NCI-H1092 (cell line): ENCODE measurements at places on chromosomes 2 and 18.

GRCh38 chr2:138564586-138565229 lies 63.1 kb downstream of the SPOPL start:
- no peak for DNase-seq

- no peak for DNase-seq
Measured at GRCh38 chr2:145017149-145017548, 497.2 kb upstream of the ZEB2 start.

- DNase-seq, result no peak
Measured at GRCh38 chr2:63881205-63881604, 39.5 kb downstream of the UGP2 start.

DNA sequence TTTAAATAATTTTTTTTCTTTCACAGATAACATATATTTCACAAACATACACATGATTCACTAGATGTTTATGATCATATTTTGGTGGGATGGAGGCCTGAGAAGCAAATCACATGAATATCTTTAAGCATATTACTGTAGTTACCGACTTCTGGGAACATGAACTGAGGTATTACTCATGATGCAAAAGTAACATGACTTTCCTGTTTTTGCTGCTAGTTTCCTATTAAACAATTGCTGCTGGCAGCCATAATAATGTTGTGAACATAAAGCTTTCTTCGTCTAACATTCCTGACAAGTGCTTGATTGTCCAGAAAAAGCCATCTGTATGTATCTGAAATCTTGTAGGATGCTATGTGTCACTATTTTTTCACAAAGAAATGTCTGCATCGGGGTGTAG lies 145.4 kb downstream of the MTX2 start:
- no peak for DNase-seq

- no peak for DNase-seq
Measured at GRCh38 chr2:68717305-68717661, 17.3 kb upstream of the ARHGAP25 start.

GRCh38 chr18:79588636-79589481 lies 90.7 kb upstream of the CTDP1 start:
- peak; percentile 69 for DNase-seq

DNA sequence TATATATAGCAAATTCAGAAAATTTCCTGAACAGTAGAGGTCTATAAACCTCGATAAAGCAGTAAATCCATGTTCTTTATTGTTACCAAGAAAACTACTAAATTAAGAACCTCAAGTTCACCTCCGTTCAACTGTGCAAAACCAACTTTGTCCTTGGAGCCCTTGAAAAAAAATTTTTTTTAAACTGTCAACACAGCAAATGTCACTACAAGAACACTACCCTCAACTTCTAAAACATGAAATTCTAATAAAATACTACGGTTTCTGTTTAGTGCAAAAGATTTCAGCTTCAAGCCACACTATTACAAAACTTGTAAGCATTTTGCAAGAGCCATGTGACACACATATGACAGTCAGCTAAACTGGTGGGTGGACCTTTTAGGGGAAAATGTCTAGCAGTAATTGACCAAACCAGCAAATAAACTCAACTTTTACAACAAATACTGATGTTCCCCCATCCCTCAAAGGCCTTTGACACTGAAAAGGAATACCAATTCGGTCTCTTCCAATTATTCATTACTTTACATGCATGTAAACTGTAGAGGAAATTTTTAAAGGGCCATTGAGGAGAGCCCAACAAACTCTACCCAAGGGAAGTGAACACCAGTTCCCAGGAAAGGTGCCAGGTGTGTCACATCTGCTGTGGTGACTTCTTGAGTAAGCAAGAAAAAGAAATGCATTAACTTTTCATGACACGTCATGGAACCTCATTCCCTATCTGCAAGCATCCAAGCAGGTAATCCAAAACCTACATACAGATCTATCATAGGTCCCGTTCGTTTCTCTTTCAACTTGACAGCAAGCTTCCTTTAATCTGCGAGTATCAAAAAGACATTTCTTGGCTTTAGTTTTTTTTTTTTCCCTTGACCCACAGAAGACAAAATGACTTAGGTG lies 1.4 kb downstream of the RAB1A start:
- no peak for DNase-seq

DNA sequence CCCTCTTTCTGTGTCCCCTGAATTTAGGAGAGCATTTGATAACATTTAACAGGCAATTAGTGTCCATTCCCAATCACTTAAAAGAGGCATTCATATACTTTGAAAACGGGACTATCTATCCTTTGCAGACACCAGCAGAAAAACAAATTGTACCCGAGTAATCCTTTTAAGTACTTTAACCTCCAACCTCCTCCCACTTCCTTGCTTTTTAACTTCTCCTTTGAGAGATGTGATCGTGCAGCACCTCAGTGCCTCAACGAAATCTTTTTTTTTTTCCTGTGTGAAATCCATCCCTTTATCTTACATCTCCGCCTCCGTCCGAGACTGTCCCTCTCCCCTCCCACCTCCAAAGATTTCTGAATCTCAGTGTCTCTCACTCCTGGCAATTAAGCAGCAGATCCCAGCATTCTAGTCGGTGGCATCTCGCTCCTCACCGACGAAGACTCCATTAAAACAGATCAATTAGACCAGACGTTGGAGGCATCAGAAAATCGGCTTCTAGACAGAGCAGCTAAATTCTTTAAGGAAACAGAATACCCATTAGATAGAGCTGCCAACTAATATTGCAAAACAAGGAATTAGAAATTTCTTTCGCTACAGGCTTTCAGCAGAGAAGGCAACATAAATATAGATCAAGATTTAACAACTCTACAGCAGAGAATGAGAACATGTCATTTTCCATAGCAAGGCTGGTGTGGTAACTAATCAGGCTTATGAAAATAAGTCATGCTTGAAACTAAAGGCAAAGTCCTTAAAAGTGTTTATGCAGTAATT lies 1.9 kb upstream of the TMEFF2 start:
- DNase-seq, result no peak

DNA sequence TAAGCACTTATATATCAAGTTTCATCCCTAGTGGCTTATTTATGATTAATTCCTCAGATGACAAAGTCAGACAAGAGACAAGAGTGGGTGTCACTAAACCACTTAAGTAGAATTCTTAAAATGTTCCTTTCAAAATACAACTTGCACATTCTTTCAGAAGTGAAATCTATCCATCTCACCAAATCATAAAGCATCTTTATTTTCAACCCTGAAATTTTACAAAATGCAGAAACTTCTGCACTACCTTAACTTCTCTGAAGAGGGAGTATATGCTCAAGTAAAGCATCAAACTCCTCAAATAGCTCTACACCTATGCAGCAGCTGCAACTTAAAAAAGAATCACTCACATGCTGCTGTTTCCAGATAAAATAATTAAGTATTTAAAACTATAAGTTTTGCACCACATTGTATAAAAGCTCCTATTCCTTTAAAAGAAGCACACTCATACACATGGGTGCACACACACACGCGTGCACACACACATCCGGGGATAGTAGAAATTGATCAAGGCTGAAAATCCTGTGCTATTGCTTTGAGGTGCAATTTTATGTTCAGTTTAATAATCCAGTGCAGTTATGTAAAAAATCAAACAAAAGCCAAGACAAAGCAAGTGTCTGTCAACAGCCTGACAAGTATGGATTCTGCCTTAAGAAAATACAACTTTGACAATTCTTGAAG lies 244.5 kb downstream of the TCF4 start:
- DNase-seq, result peak; percentile 10

- no peak for DNase-seq
Measured at GRCh38 chr2:105812180-105813044, 67.7 kb downstream of the NCK2 start.

GRCh38 chr2:51301381-51301780 lies 269.4 kb upstream of the NRXN1 start:
- DNase-seq, result no peak

GRCh38 chr2:197286805-197287595 lies 23.6 kb downstream of the ANKRD44 start:
- DNase-seq, result no peak

- no peak for DNase-seq
Measured at GRCh38 chr18:24073791-24074190, 59.2 kb downstream of the TTC39C start.

DNA sequence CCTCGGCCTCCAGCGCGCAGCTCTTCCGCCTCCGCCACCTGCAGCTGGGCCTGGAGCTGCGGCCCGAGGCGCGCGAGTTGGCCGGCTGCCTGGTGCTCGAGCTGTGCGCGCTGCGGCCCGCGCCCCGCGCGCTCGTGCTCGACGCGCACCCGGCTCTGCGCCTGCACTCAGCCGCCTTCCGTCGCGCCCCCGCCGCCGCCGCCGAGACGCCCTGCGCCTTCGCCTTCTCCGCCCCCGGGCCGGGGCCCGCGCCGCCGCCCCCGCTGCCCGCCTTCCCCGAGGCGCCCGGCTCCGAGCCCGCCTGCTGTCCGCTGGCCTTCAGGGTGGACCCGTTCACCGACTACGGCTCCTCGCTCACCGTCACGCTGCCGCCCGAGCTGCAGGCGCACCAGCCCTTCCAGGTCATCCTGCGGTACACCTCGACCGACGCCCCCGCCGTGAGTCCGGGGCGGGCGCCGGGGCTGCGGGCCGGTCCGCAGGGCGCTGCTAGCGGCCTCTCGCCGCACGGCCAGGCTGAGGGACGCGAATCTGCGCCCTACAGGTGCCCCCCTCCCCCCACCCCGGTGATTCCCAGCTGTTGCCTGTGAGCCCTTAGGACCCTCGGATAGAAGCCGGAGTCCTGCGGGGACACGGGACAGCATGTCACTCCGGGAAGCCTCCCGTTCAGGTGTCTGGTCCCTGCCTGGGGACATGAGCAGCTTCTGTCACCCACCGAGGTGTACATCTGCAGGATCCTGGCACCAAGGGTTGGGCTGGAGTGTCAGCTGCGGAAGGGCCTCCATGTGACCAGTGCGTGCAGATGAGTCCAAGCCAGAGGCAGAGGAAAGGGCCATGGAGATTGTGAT lies 616 bp downstream of the RNPEPL1 start:
- DNase-seq, result peak; percentile 16

DNA sequence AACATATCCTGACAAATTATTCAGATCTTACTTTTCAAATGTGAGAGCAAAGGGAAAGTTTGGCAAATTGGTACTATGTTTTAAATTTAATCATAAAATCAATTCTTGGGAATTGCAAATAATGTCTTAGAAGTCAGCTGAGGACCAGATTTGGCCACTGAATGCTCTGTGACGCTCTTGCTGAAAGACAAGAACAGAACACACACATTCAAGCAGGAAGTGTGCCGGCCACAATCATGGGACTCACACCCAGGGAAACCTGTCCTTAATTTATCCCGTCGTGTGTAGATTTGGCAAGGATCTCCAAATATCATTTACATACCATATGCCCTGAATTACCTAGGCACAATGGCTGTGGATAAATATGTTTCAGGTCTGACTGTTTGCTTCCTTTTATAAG lies 253.1 kb downstream of the TCF4 start:
- no peak for DNase-seq

GRCh38 chr2:55932843-55933242 lies 9.3 kb upstream of the EFEMP1 start:
- no peak for DNase-seq

DNA sequence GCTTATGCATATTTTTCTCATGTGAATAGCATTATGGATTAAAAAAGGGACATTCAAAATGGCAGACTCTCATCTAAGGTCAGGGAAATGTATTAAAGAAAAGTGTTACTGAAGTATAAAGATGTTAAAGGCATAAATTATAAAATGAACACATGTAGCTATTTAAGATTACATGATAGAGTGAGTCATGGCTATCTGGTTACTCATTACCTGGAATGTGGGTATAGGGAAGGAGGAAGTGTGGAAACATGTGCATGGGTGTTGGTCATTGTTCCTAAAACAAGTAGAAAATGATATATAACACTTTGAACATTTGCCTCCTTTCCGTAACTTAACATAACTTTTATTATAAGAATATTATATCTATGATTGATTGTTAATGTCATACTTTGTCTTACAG lies 66.4 kb downstream of the MYO1B start:
- no peak for DNase-seq

DNA sequence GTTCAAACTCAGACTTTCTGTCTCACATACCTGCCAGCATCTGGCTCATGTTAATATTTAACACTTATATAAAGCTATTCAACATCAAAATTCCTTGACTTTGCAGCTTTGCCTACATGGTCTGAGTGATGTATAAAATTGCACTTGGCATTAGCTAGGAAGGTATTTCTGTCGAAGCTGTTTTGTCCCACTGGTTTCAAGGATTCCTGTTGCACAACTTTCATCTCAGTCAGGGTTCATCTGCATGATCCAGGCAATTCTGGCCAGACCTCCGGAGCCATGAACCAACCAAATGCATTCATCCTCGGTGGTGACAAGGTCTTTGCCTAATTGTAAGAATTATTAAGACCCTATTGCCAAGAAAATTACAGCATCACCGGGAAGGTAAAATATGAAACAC lies 185.4 kb downstream of the ZEB2 start:
- DNase-seq, result no peak

DNA sequence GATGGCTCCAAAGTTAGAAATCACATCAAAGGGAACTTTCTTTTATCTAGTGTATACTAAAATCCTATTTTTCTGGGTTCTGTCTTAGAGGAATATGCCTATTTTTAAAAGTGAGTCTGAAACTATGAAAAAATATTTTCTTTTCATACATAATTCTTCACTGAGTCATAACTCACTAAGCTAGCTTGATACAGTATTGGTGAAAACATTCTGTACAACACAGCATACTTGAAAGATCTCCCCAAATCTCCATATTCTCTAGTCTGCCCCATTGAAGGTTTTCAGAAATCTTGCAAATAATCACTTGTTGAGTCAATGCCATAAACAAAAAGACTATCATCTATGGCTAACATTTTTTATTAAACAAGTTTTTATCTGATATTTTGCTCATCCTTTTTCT lies 44.5 kb downstream of the COL3A1 start:
- DNase-seq, result no peak

GRCh38 chr18:58249712-58250111 lies 205.7 kb downstream of the NEDD4L start:
- DNase-seq, result no peak

DNA sequence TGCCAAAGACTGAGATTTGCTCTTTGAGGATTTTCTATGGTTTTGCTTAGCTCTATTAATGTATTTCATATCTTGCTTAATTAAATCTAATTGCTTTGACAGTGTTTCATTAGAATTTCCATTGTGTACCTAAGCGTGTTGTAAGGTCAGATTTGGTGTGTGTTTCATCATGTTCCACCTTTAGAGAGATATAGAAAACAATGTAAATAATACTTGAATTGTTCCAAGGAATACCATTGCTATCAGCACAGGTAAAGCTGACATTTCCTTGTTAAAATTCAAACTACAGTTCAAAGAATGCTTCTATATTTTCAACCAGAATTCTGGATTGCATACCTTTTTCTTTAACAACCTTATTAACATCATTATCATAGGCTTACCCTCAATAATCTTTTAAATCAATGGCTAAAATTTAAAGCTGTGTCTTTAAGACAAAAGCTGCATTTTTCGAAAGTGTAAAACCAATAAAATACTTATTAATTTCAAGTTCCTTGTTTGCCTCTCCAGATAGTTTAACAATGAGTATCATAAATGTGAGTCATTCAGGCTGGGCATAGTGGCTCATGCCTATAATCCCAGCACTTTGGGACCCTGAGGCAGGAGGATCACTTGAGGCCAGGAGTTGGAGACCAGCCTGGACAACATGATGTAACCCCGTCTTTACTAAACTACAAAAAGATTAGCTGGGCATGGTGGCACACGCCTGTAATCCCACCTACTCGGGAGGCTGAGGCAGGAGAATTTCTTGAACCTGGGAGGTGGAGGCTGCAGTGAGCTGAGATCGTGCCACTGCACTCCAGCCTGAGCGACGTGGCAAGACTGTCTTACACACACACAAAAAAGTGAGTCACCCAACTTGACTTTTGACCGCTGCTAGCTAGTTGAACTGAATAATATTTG lies 188.0 kb upstream of the PKDCC start:
- no peak for DNase-seq
